ENCODE measurements at places on chromosomes 4 and X.
A peak's percentile ranks its signal among the peaks of the same experiment; 100 is the strongest.

DNA sequence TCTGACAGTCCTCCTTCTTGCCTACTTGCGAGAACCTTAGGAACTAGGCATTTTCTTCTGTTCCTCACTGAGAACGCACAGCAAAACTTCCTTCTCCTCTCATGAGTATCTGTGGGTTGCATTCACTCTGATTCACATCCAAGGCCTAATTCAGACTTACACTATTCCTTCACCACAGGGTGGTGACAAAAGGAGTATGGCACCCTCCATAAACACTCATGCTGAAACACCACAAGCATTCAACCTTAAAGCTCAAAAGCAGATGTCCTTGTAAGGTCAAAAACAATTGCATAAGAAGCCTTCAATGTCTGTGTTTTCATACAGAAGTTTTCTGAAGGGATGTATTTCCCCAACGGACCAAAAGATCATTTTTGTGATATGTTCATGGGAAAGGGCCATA, 147.3 kb downstream of the CORIN start:
- no peaks in the 10 kb centered on the region for H3K36me3 ChIP-seq
- H3K4me3 ChIP-seq: no peak overlapping the region
- H3K27ac ChIP-seq: no peak overlapping the region
- H3K4me1 ChIP-seq: peaks cover 13% of the 10 kb centered on the region
- no peak for DNase-seq
- no peaks in the 10 kb centered on the region for H3K27me3 ChIP-seq

GRCh38 chr4:53962516-53963225, 101.7 kb downstream of the CHIC2 start:
- DNase-seq: no peak
- peaks cover 25% of the 10 kb centered on the region for H3K27me3 ChIP-seq

DNA sequence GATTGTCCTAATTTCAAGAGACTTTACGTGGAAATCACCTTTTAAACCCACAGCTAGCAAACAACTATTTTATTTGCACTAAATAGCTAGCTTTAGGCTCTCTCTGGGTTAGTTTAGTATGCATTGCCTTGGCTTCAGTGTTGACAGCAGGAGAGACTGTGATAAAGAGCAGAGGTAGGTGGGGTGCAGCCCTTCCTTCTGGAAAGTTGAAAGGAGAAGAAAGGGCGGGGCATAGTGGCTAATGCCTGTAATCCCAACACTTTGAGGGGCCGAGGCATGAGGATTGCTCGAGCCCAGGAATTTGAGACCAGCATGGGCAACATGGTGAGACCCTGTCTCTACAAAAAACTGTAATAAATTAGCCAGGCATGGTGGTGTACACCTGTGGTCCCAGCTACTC, 29.0 kb upstream of the TMEM154 start:
- peaks cover 15% of the 10 kb centered on the region for H3K4me1 ChIP-seq
- H3K27ac ChIP-seq: no peak overlapping the region
- no peaks in the 10 kb centered on the region for H3K27me3 ChIP-seq
- H3K4me3 ChIP-seq: no peak overlapping the region
- H3K36me3 ChIP-seq: no peaks in the 10 kb centered on the region

DNA sequence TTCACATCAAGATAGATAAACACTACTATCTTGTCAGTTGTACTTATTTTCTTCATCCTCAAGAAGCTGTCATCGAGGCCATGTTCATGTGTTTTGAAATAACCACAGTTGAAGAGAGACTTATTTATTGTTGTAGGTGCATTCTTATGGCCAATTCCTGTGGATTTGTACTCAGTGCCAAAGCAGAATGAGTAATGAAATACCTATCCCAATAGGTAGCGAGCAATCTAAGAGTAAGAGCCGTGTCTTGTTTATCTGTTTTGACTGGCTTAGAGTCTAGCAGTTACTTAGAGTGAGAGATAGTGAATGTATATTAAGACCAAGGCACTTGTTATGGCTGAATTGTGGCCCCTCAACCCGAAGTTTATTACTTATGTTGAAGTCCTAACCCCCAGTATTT, 631.0 kb upstream of the SPANXN1 start:
- no peaks in the 10 kb centered on the region for H3K4me1 ChIP-seq
- H3K36me3 ChIP-seq: no peaks in the 10 kb centered on the region

DNA sequence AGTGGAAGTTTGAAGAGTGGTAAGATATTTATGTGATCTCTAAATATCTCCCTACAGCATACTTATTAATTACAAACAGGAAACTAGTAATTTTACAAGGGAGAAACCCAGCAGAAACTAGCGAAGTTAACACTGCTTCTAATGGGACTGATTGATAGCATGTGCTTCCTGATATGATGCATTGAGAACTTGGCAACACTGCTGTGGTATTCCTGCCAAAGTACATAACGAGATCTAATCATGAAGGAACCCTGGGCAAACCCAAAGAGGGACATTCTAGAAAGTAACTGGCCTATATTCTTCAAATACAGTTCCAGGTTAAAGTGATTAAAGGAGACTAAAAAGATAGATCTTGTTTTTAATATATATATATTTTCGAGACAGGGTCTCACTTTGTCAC, 4.6 kb upstream of the GPR34 start:
- no peak for DNase-seq
- H3K27ac ChIP-seq: no peak overlapping the region
- H3K27me3 ChIP-seq: no peaks in the 10 kb centered on the region
- no peaks in the 10 kb centered on the region for H3K36me3 ChIP-seq

- peaks cover 16% of the 10 kb centered on the region for H3K4me1 ChIP-seq
- peaks cover 44% of the 10 kb centered on the region for H3K27me3 ChIP-seq
- peak; percentile 18 for DNase-seq
These were observed 1.2 kb downstream of the PRKX start for GRCh38 chrX:3712051-3712869.

DNA sequence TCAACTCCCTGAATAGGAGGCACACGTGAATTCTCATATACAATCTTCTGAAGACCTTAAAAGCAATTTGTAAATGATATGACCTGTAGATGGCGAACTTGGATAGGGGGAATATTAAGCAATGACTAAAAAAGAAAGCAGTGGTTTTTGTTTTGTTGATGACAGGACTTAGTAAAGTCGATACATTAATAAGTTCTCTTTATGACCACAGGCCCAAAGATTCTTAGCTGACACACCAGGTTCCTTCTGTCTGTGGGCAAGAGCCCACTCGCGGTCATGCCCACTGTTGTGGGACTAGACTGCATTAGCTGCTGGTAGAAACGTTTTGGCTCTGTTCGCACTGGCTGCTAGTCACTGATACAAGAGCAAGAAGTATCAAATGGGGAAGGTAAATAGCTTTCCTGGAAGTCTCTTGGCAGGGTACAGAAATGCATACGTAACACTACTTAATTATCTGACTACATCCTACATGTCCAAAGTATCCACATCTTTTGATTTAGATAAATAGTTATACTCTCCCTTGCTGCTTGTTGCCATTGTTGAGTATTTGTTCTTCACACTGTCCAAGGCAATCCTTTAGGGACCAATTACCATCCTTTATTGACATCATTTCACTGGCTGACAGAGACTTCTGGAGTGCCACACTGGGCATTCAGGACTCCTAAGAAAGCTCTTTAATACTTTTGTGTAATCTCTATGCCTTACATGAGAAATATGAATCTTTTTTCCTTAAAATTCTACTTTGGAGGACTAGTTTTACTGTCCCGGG, 31.0 kb downstream of the ALPK1 start:
- no peak for DNase-seq
- no peak overlapping the region for H3K4me3 ChIP-seq
- no peak overlapping the region for H3K27ac ChIP-seq
- H3K4me1 ChIP-seq: no peaks in the 10 kb centered on the region

GRCh38 chr4:41000356-41000755, 214.0 kb downstream of the APBB2 start:
- H3K4me3 ChIP-seq: no peak overlapping the region
- no peak overlapping the region for H3K27ac ChIP-seq
- no peaks in the 10 kb centered on the region for H3K36me3 ChIP-seq
- no peaks in the 10 kb centered on the region for H3K4me1 ChIP-seq

DNA sequence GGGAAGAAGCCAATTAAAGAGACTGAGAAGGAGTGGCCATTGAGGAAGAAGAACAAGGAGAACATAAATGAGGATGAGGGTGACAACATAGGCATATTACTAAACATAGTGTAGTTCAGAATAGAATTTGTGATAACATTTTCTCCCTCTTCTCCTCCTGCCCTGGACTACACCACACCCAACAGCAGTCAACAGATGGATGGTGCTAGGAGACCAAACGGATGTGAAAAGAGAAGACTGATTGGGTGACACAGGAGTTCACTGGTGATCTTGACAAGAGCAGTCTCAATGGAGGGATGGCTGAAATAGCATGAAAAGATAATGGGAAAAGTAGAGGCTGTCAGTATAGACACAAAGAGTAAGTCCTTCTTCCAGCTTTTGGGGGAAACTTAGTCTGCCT, 226.5 kb upstream of the FGF13 start:
- H3K27me3 ChIP-seq: no peaks in the 10 kb centered on the region
- H3K4me3 ChIP-seq: no peak overlapping the region
- H3K27ac ChIP-seq: no peak overlapping the region

GRCh38 chrX:118347736-118348135, 1.8 kb downstream of the WDR44 start:
- H3K36me3 ChIP-seq: no peaks in the 10 kb centered on the region
- DNase-seq: no peak
- peak overlapping the region; percentile 96 for H3K4me3 ChIP-seq
- H3K27ac ChIP-seq: peak overlapping the region; percentile 99
- H3K4me1 ChIP-seq: peaks cover 17% of the 10 kb centered on the region

- H3K27ac ChIP-seq: no peak overlapping the region
- H3K4me1 ChIP-seq: peaks cover 11% of the 10 kb centered on the region
- H3K36me3 ChIP-seq: peaks cover 2% of the 10 kb centered on the region
- H3K27me3 ChIP-seq: peaks cover 10% of the 10 kb centered on the region
- no peak overlapping the region for H3K4me3 ChIP-seq
These were observed 892.8 kb upstream of the DIAPH2 start for GRCh38 chrX:95791876-95792275.

- H3K4me1 ChIP-seq: no peaks in the 10 kb centered on the region
- no peak overlapping the region for H3K27ac ChIP-seq
- no peaks in the 10 kb centered on the region for H3K36me3 ChIP-seq
- DNase-seq: no peak
- H3K4me3 ChIP-seq: peak overlapping the region; percentile 47
These were observed 48.5 kb downstream of the PRPS1 start for GRCh38 chrX:107676559-107677378.

GRCh38 chr4:112515198-112516065, 548 bp downstream of the NEUROG2 start:
- no peaks in the 10 kb centered on the region for H3K36me3 ChIP-seq
- peaks cover 11% of the 10 kb centered on the region for H3K4me1 ChIP-seq
- H3K27me3 ChIP-seq: peaks cover 95% of the 10 kb centered on the region

- H3K4me3 ChIP-seq: no peak overlapping the region
- no peak overlapping the region for H3K27ac ChIP-seq
- peaks cover 17% of the 10 kb centered on the region for H3K27me3 ChIP-seq
- H3K4me1 ChIP-seq: no peaks in the 10 kb centered on the region
- no peak for DNase-seq
These were observed 282.7 kb upstream of the TAPT1 start for GRCh38 chr4:16508968-16509367.

Measured in progenitor cell of endocrine pancreas (in vitro differentiated cells).